Gastroesophageal sphincter (tissue), 4 donors: ENCODE measurements at places on chromosomes 16 and 17. TPM values are rescaled to one million over a fixed set of nuclear protein-coding genes. Genes with fewer than 3 reads are reported as not detected.

Gene SDR42E2
- not detected for total RNA-seq

DNA sequence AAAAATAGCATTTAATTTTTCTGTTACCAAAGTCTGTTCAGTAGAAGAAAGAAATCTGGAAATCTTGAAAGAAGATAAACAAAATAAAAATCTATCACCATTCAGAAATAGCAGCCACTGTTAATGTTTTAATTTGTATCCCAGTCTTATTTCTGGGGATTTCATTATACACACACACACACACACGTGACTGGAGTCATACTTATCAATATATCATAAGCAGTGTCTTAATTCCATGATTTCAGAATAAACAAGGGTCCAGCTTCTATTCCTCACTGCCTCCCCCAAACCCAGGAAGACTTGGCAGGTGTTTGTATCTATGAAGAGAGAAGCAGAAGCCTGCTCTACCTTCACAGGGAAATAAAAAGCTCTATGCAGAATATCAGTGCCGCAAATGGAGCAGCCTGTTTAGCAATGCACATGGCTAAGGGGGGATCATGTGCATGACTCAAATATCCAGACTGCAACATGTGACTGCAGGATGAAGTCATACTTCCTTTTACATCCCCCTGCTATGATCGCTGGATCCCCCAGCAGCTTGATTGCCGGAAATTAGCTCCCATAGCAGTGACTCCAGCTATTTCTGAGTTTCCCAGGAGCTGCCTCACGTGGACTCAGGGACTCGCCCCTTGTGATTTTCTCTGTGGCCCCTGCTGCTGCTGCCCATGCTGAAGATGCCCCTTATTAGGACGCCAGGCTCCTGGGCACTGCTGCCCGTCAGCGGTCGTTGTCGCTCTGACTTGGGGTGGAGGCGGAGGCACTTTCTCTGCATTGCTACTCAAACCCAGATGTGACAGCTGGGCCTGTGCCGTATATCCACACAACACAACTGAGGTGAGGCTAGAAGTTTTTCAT lies 341.0 kb downstream of the CPPED1 start:
- ATAC-seq = no peak

Gene SLC5A11
- 0.27 TPM for total RNA-seq

Gene SLFN13
- 6.3 TPM for total RNA-seq

GRCh38 chr16:66205287-66206231 lies 160.9 kb upstream of the CDH5 start:
- ATAC-seq = no peak

GRCh38 chr16:11079652-11080187 lies 135.4 kb downstream of the CLEC16A start:
- ATAC-seq = no peak

Gene MYH8
- total RNA-seq = not detected

GRCh38 chr17:74759243-74759801 lies 10.9 kb downstream of the NHERF1 start:
- no peak for ATAC-seq

DNA sequence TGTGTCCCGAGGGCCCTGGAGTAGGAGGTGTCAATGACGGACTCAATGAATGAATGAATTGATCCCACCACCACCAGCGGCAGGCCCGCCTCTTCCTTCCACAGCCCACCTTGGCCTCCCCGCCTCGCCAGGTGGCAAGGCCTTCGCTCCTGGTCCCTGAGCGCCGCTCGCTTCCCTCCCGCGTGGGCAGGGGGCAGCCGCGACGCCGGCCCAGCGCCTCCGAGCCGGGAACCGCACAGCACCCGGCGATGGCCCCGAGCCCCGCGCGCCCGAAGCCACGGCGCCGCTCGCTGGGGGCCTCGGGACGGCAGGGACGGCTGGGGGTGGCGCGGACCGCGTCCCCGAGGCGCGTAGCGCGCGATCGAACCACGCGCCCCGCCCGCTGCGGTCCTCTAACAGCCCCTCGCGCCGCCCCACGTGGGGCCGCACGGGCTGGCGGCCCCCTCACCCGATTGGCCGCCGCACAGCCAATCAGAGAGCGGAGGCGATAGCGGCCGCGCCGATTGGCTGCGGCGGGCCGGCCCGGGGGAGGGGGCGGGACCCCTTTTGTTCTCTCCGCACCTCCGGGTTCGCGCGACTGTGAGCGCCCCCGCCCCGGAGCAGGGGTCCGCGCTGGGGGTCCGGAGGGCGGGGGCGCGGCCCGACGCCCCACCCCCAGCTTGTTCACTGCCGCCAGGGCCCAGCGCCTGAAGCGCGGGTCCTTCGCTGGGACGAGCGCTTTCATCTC lies 31.4 kb downstream of the ACTG1 start:
- peak; percentile 88 for ATAC-seq

DNA sequence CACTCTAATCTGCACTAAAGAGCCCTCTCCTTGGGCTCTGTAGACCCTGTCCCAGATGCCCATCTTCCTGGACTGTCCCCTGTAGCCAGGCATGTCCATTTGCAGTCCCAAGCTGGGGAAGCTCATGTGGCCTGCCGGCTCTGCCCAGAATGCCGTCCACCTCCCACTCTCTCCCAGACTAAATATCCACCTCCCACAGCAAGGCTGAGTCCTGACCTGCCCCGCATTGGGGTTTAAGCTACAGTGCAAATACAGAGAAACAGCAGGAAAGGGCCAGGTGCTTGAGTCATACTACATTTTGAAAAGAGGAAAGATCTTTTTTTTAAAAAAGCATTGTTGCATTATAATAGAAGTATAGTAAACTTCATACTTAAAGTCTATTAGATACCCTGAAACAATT lies 3.0 kb downstream of the ST6GALNAC2 start:
- ATAC-seq = no peak

- ATAC-seq = no peak
Observed at GRCh38 chr17:81401723-81402529, 6.7 kb downstream of the BAHCC1 start.

Gene ATP2C2
- 0.13 TPM for total RNA-seq

DNA sequence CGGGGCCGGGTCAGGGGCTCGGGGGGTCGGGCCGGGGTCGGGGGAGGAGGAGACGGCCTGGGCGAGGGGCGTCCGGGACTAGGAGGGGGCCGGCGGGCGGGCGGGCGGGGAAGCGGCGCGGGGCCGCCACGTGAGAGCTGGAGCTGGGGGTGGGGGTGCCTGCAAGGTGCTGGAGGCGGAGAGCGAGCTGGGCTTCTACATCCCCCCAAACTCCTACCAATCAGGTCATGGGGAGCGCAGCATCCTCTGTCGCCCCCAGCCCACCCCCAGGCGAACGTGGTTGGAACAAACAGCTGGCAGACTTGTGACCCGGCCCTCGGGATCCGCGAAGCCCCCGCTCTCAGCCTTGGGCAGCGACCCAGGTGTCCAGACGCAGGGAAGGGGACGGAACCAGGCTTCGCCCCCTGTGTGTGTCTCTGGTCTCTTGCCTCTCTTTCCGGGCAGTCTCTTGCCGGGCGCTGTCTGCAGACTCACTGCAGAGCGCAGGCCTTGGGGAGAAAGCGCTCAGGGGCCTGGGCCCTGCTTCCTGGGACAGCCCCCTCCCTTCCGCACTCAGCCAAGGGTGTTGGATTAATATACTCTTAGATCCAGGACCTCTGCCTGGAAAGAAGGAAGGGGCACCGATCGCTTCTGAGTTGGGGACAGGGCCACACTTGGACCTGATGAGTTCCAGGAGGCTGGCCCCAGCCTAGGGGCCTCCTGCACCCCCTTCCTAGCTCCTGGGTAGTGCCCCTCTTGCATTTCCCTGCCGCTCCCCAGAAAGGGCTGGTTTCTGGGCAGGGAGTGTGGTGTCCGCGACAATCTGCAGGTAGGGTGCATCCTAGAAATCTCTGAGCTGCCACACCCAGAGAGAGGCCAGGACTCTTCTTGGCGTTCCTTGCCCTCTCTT lies 722 bp downstream of the RASL10B start:
- ATAC-seq = peak; percentile 27

Gene GIT1
- 30.4 TPM for total RNA-seq

Gene CCL15
- total RNA-seq = not detected

Gene SMIM36
- total RNA-seq = not detected

GRCh38 chr17:15361592-15361991 lies 20.2 kb upstream of the TEKT3 start:
- ATAC-seq = no peak

- no peak for ATAC-seq
Observed at GRCh38 chr16:48501516-48502377, 108.2 kb downstream of the N4BP1 start.

DNA sequence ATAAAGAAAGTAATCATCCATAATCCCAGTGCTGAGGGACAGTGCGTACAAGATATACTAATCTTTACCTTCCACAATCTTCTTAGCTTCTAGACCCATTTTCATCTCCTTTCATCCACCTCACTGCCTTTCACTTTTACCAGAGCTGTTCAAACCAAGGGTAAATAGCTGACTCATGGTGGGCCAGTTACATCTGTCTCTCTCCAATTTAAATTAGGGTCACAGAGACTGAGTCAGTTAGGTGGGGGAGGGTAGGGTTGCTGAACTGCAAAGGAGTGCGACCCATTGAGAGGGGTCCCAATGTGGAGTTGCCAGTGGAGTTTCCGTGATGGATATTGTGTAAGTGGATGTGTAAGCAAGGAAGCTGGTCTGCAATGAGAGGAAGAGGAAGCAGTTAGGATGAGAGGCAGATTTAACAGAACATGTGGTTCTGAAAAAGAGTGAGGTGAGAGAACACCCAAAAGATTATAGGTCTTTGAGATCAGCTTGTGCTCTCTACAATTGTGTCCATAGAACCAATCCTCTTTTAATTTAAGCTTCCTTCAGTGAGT lies 83.5 kb downstream of the GP2 start:
- no peak for ATAC-seq

DNA sequence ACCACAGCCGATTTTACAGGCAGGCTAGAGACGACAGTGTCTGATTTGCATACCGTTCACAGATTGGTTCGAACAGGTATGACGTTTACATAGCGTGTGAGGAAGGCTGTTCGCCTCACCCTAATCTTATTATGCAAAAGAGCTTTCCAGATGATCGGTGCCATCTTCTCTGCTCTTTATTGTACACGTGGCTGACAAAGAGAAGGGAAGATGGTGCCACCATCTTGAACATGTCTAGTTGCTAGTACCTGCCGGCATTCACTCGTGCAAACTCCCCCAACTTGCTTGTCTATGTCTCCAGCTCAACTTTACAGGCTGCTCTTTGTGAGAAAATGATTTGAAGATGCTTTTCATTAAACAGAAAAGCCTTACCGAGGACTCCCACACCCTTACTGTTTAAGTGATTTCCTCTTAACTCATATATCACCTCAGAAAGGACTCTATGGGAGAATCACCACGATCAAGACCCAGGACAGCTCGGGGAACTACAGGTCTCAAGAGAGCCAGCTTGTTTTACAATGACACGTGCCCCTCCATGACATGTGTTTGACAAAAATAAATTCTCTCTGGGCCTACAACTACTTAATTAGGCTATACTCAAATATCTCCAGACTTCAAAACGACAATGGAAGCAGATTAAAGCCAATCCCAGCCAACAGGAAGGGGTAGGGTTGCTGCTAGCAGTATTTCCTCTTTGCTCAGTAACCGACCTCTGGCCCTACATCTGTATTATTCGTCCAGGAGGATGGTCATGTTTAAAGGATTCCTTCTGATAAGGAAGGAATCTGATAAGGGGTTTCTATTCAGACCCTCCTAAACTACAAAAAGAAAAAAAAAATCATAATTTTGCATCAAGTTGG lies 480.6 kb downstream of the TMEM114 start:
- ATAC-seq = no peak

Gene KRT28
- not detected for total RNA-seq

- no peak for ATAC-seq
Observed at GRCh38 chr17:16442594-16443510, 27.5 kb downstream of the TRPV2 start.

Gene TEDC2
- total RNA-seq = not detected

Gene FBXW10B
- total RNA-seq = 0.78 TPM

- no peak for ATAC-seq
Observed at GRCh38 chr17:68182940-68183551, 64.8 kb upstream of the AMZ2 start.

Gene SLC35G6
- not detected for total RNA-seq

DNA sequence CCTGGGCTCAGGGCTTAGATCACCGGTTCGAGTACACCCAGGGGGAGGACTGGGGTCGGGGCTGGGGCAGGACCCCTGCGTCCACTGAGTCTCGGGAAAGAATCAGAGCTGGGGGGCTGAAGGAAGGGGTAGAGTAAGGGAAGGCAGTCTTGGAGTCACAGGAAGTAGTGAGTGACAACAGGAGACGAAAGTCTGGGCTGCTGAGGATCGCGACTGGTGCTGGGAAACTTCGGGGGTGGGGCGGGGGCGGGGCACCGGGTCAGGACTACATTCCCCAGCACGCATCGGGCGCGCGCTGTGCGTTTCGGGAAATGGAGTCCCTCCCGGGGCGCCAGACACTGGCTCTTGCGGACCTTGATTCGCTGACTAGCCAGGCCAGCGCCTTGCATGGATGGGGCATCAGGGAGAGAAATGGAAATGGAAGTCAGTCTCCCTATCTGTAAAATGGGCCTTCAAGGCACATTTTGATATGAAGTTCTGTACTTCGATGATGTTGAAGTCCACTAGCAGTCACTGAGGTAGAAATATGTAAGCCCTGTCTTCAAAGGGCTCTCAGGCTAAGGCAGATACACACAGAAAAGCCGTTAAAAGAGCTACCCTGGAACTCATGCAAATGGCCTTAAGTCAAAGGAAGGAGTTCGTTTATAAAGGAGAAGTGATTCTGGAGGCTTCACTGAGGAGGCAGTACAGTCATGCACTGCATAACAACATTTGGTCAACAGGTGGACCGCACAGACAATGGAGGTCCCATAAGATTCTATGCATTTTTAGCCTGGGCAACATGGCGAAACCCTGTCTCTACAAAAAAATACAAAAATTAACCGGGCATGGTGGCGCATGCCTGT lies 697 bp downstream of the CTF1 start:
- peak; percentile 72 for ATAC-seq

DNA sequence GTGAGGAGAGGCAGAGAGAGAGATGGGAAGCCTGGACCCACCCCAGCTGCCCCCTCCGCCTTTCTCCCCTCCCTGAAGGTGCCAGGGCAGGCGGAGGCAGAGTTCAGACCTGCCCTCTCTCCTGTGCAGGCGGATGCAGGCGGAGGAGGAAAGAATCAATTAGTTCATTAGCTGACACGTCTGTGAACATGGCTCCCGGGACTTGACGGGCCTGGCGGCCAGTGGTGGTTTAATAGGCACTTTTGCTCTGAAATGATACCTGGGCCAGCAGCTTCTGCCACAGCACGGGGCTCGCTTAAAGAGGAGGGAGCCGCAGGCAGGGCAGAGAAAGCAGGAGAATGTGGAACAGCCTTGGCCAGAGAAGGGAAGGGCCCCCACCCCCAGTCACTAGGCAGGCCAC lies 98.1 kb downstream of the SDK2 start:
- no peak for ATAC-seq

- no peak for ATAC-seq
Observed at GRCh38 chr17:82531431-82531881, 11.9 kb downstream of the FOXK2 start.
